HCT116 (cell line): ENCODE measurements at places on chromosomes 7 and 10.

DNA sequence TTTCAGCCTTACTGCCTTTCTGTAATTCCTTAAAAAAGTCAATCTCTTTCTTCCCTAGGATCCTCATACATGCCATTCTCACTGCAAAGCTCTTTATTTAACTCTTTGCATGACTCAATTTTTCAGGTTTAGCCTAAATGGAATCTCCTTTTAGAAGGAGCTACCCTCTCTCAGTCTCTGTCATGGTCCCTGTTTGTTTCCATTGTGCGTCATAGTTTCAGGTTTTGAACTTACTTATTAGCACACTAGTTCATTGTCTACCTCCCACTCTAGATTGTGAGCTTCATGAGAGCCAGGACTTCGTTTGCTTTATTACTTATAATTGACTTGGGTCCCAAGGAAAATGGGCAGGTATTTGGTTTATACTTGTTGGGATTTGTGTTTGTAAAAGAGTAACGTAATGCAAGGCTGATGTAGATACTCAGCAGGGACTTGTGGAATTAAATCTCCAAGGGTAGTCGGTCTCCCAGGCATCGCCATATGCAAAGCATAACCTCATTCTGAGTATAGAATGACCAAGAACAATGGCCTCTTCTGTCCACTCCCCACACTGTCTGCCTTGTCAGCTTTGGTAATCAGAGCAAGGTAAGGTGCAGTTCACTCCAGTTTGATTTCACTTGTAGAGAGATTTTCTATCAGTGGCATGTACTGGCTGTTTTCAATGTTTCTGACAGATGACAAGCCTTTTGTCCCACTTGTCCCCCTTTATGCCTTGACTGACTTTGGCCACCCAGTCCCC is 252.0 kb downstream of the SORCS3 start:
- no peak for DNase-seq

- DNase-seq, result no peak
Measured at GRCh38 chr7:31778296-31778695, 91.3 kb downstream of the PPP1R17 start.

DNA sequence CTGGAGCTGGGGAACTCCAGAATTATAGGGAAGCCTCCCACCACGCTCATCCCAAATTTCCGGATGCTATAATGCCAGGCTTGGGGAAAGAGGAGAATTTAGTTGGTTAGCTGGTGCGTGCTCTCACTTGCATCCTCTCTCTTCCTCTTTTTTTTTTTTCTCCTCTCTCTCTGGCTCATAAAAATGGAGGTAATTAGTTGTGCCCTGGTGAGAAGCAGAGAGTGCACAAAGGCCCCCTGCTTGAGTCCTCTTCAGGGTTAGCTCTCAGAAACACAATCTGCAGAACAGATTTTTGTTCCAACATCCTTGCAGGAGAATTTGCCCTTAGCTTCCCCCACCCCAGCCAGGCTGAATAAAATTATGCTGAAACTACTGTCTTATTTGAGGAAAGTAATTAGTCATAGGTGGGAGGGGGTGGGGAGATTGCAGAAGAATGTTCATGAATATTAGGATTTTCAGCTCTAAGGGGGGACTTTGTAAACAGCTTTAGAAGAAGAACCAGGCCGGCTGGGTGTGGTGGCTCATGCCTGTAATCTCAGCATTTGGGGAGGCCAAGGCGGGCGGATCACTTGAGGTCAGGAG is 7.6 kb downstream of the SERPINE1 start:
- DNase-seq, result no peak

GRCh38 chr10:97463363-97464132 is 17.6 kb downstream of the ZDHHC16 start:
- DNase-seq, result peak; percentile 40

DNA sequence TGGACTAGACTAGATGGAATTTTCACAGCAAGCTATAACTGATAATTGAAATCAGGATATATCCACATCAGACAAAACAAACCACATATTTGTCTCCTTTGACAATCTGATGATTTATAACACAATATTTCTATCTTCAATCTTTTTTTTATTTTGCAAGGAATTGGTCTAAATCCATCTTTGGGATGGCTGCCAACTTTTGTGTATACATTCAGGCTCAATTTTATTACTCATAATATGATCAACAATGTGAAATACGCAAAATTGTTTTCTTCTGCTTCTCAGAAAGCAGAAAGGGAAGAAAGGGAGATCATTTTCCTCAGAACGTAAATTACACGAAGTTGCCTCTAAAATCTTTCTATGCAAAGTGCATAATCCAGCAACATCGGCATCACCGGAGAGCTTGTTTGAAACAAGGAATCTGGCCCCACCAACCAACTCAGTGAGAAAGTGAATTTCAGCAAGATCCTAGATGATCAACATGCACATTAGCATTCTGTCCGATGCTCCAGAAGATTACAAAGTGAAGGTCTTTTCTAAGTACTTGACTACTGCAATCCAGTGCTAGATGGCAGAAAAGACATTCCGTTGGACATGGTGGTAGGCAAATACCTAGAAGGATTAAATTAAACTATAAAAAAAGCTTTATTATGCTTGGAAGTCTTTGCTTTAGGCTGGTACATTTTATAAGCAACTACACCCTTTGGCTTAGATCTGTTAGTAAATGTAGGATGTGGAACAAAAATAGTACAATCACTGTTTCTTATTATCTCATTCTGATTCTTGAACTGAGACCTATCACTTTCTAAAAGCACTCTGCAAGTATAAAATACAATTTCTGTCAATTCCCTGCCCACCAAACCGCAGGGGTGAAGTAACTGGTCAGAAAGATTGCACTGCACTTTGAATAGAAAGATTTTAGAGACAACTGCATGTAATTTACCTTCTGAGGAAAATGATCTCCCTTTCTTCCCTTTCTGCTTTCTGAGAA is 126.4 kb upstream of the RSU1 start:
- DNase-seq, result no peak

GRCh38 chr7:40827222-40828085 is 692.6 kb downstream of the SUGCT start:
- no peak for DNase-seq

- DNase-seq, result no peak
Measured at GRCh38 chr10:121658111-121658510, 59.9 kb upstream of the FGFR2 start.

DNA sequence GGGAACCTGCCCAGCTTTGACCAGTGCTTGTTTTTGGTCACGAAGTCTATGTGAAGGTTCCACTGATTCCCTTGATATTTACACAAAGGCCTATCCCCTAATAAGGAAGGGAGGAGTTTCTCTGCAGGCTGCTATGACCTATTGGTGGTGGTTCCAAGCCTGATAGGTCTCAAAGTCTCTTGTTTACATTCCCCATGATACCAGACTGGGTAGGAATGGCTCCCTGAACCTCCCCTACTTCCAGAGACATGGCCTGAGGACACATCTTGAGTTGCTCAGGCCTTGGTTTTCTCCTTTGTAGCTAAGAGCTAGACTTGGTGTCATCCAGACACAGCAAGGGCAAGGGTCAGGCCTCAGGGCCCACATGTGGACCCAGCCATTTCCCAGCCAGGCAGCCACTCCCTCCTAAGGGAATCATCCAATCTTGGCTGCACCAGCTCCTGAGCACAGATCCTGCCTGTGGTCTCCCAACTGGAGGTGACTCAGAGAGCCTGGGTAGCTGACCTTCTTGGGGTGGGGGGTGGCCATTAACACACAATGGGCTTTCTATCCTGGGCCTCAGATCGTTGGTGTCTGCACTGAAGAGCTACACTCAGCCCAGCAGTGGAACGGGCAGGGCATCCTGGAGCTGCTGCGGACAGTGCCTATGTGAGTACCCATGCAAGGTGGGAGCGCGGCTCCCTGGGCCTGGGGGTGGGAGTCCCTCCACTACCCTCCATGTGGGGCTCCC is 51.0 kb upstream of the TRIM8 start:
- no peak for DNase-seq

GRCh38 chr10:96991313-96991841 is 159.3 kb downstream of the LCOR start:
- DNase-seq, result no peak

- no peak for DNase-seq
Measured at GRCh38 chr10:73182568-73182967, 14.6 kb downstream of the FAM149B1 start.

DNA sequence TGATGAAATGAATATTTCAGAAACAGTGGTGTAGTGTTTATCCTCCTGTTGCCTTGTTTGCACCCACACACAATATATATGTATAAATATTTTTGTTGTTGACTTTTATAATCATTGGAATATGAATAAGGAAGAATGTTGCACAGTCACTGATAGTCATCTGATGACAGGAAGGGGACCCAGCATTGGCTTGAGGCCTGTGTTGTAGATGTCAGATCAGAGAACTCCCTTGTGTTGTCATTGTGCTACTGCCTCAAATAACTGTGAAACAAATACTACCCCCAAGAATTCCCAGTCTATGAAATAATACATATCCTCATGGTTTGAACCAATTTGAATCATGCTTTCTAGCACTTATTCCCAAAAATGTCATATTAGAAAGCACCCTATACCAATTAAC is 84.0 kb downstream of the NRG3 start:
- no peak for DNase-seq

GRCh38 chr10:115909037-115909436 is 364.0 kb downstream of the GFRA1 start:
- no peak for DNase-seq

- DNase-seq, result no peak
Measured at GRCh38 chr10:79380946-79381721, 33.9 kb downstream of the PPIF start.

DNA sequence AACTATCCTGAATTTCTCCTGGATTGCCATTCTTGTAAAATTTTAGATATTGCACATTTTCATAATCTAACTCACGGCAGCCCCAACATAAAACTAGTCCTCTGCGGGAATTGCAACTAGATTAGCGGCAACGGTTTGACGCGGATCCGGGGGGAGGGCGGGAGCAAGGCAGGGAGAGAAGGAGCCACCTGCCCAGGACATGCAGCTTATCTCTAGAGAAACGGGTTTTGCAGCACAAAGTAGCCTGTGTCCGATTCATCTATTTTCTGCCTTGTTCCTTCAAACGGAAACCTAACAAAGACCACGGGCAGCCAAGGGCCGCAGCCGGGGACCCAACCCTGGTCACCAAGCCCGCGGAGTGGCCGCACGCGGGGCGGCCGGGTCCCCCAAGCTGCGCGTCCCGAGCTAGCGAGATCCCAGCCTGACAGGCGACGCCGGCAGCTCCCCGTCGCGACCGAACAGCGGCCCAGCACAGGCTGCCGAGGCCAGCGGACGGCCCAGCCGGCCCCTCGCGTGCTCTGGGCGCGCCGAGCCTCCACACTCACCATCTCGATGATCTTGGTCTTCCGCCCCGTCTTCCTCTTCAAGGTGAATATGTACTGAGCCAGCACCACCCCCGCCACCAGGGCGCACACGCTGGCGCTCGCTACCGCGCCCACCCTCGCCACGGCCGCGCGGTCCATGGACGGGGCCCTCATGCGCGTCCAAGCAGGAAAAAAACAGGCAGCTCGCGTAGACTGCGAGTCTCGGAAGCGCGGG is at the start of gene NT5C3A:
Gene NT5C3A (minus strand): TSS at position 754 of the 759 bp plus-strand sequence. CDS start 71 bp downstream, at position 683.
- no peak for DNase-seq

- no peak for DNase-seq
Measured at GRCh38 chr7:153935095-153935494, 117.1 kb upstream of the DPP6 start.

DNA sequence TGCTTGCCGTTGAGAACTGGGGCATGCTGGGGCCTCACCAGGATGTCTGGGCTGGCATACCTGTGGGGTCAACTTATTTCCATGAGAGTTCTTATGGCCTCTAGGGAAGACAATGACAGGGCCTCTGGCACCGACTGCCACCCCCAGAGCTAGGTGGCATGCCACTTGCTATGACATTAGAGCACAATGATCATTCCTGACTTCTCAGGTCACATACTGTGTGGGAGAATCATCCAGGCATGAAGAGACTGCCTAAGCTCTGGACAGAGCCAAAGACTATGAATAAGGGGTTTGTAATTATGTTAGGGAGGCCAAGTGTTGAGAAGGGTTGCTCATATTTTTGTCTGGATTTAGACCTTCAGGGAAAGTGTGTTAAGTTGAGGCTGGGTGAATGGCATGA is 97.5 kb downstream of the PTPN20 start:
- DNase-seq, result no peak

- DNase-seq, result no peak
Measured at GRCh38 chr10:74799721-74800221, 26.6 kb upstream of the KAT6B start.
